Breast epithelium (tissue), 4 donors: ENCODE measurements at places on chromosomes 16 and 17. TPM values are rescaled to one million over a fixed set of nuclear protein-coding genes. Genes with fewer than 3 reads are reported as not detected.

XYLT1 gene
- 13.8 TPM for total RNA-seq

DNA sequence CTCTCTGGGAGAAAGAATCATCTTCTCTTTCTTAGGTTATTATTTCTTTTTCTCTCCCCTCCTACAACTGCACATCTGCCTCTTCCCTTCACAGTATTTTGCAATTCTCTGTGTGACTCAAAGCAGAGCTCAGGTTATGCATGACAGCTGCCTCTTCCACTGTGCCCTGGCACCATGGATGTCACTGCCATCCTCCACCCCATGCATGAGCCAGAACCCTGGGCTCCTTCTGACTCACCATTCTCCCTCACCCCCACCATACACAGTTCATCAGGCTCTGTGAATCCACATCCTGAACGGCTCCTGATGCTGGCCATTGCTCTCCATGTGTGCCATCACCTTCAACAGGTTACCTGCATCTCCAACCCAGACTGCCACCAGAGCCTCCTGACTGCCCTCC, 23.9 kb downstream of the CA10 start:
- DNase-seq: no peak

- no peak for DNase-seq
Observed at GRCh38 chr16:678209-678857, 1.9 kb upstream of the STUB1 start.

NLE1 gene
- 32.1 TPM for total RNA-seq

TP53TG3F gene
- not detected for total RNA-seq

ALOX12B gene
- not detected for total RNA-seq

GRCh38 chr17:61302953-61303816, 96.5 kb upstream of the TBX2 start:
- DNase-seq: no peak

GRCh38 chr16:69486724-69487123, 62.3 kb downstream of the CYB5B start:
- no peak for DNase-seq

LCAT gene
- 11.8 TPM for total RNA-seq

GRCh38 chr16:49681217-49681883, 174.6 kb downstream of the ZNF423 start:
- no peak for DNase-seq

KRTAP9-4 gene
- total RNA-seq: not detected

GRCh38 chr17:31559584-31560501, 168.4 kb downstream of the RAB11FIP4 start:
- no peak for DNase-seq

DNA sequence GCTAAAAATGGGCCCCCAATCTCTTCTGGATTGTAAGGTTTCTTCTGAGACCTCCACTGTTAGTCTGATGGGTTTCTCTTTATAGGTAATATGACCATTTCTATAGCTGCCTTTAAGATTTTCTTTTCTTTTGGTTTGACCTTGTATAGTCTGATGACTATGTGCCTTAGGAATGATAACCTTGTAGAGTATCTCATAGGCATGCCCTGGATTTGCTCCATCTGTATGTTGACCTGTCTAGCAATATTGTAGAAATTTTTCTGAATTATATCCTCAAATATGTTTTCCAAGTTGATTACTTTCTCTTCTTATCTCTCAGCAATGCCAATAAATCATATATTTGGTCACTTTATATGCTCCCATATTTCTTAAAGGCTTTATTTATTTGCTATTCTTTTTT, 1403.8 kb upstream of the GOT2 start:
- no peak for DNase-seq

SLC16A6 gene
- 4.1 TPM for total RNA-seq

OR4D1 gene
- total RNA-seq: not detected

RBFOX1 gene
- not detected for total RNA-seq

- no peak for DNase-seq
Observed at GRCh38 chr17:71224824-71225575, 895.8 kb upstream of the SOX9 start.
